Psoas muscle (tissue), 8 donors: ENCODE measurements at places on chromosomes 2 and 18. TPM values are rescaled to one million over a fixed set of nuclear protein-coding genes. Genes with fewer than 3 reads are reported as not detected.

The AGXT gene
- not detected for total RNA-seq

DNA sequence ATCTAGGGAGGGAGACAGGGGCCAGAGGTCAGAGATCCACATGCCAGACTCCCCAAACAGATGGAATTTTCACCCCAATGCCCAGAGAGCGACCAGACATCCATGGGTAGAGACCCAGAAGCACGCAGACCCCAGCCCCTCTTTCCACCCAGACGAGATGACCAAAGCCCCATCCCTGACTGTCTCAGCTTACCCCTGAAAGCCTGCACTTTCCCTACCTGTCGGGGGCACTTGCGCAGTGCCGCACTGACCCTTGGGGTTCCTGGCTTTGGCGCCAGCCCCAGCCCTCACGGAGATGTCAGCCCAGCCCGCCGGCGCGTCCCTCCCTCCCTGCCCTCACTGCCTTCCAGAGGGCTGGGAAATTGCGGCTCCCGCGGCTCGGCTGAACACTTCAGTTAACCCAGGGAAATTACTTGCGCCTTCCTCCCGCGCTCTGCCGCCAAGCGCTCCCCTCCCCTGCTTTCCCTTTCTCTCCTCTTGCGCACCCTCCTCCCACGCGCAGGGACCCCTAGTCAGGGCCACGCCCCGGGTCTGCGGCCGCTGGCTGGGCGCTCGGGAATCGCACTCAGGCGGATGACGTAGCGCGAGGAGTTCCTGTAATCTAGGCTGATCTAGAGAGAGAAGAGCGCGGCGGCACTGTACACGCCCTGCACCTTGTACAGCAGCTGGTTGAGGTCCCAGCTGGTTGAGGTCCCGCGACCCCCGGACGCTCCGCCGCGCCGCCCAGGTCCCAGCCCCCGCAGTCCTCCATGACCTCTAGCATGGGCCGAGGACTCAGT, 12.0 kb downstream of the ALPG start:
- H3K4me3 ChIP-seq, result peak overlapping the region; percentile 50
- H3K27me3 ChIP-seq, result peaks cover 83% of the 10 kb centered on the region
- no peak overlapping the region for H3K27ac ChIP-seq
- DNase-seq, result no peak

The MYL1 gene
- 4,164 TPM for total RNA-seq

The IL1RL2 gene
- 0.43 TPM for total RNA-seq

The TMEM200C gene
- total RNA-seq, result 0.15 TPM

DNA sequence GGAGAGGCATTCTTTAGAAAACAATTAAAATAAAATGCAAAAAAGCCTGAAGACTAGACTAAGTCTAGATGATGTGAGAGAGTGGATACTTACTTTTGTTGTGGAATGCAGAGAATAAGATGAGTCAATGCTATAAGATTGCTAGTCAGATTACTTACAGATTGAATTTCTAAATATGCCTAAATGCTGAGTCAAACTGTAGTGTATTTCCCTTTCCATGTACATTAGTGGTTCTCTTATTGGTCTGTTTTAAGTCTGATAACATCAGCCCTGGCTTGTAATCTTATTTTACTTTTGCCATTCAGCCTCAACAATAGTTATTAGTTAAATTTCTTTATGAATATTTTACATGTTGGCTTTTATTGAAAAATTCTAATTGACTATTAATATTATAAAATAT, 702.7 kb downstream of the SOCS6 start:
- DNase-seq, result no peak
- H3K4me3 ChIP-seq, result no peak overlapping the region
- no peaks in the 10 kb centered on the region for H3K36me3 ChIP-seq
- no peak overlapping the region for H3K27ac ChIP-seq
- no peaks in the 10 kb centered on the region for H3K27me3 ChIP-seq
- no peaks in the 10 kb centered on the region for H3K4me1 ChIP-seq

DNA sequence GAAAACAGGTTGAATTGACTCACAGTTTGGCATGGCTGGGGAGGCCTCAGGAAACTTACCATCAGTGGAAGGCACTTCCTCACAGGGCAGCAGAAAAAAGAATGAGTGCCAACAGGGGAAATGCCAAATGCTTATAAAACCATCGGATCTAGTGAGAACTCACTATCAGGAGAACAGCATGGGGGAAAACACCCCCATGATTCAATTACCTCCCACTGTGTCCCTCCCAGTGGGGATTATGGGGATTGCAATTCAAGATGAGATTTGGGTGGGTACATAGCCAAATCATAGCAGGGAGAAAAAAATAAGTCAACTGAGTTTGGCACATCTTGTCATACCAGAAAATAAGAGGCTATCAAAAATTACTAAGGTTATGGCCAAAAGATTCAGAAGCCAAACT, 96.3 kb downstream of the TRIP12 start:
- no peak overlapping the region for H3K4me3 ChIP-seq
- H3K27me3 ChIP-seq, result no peaks in the 10 kb centered on the region
- no peaks in the 10 kb centered on the region for H3K36me3 ChIP-seq
- DNase-seq, result no peak
- H3K4me1 ChIP-seq, result no peaks in the 10 kb centered on the region

The MAPK4 gene
- total RNA-seq, result 1.4 TPM

GRCh38 chr2:8475349-8476031, 206.4 kb upstream of the ID2 start:
- H3K4me3 ChIP-seq, result no peak overlapping the region
- no peak for DNase-seq
- no peaks in the 10 kb centered on the region for H3K4me1 ChIP-seq
- H3K27me3 ChIP-seq, result no peaks in the 10 kb centered on the region
- no peak overlapping the region for H3K27ac ChIP-seq
- no peaks in the 10 kb centered on the region for H3K36me3 ChIP-seq

The ARHGAP28 gene
- total RNA-seq, result 8.8 TPM

The MC5R gene
- not detected for total RNA-seq

- H3K27ac ChIP-seq, result no peak overlapping the region
- no peaks in the 10 kb centered on the region for H3K36me3 ChIP-seq
- no peaks in the 10 kb centered on the region for H3K27me3 ChIP-seq
- H3K4me1 ChIP-seq, result no peaks in the 10 kb centered on the region
These were observed 158.1 kb downstream of the TANC1 start for GRCh38 chr2:159126432-159127022.

GRCh38 chr2:67312871-67313270, 84.3 kb upstream of the ETAA1 start:
- DNase-seq, result no peak
- H3K4me1 ChIP-seq, result no peaks in the 10 kb centered on the region
- H3K36me3 ChIP-seq, result no peaks in the 10 kb centered on the region
- no peaks in the 10 kb centered on the region for H3K27me3 ChIP-seq
- H3K4me3 ChIP-seq, result no peak overlapping the region
- no peak overlapping the region for H3K27ac ChIP-seq

The LRRC30 gene
- total RNA-seq, result 1.4 TPM

DNA sequence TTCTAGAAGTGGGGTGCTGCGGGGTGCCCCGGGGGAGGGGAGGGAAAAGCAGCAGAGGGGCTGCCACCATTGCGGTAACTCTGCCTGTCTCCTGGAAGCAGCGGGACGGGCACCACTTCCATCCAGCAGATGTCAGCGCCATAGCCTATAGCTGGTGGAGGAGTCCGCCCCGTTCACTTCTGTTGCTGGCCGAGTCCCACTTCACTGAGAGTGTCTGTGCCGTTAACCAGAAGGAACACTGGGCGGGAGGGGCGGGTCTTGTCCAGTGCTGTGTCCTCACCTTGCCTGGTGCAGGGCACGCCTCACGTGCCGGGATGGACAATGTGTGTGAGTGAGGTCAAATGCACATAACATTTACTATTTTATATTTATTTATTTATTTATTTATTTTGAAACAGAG, 19.3 kb upstream of the ODC1 start:
- H3K4me1 ChIP-seq, result no peaks in the 10 kb centered on the region
- no peaks in the 10 kb centered on the region for H3K27me3 ChIP-seq
- DNase-seq, result no peak
- H3K36me3 ChIP-seq, result no peaks in the 10 kb centered on the region

The PFN4 gene
- total RNA-seq, result not detected

DNA sequence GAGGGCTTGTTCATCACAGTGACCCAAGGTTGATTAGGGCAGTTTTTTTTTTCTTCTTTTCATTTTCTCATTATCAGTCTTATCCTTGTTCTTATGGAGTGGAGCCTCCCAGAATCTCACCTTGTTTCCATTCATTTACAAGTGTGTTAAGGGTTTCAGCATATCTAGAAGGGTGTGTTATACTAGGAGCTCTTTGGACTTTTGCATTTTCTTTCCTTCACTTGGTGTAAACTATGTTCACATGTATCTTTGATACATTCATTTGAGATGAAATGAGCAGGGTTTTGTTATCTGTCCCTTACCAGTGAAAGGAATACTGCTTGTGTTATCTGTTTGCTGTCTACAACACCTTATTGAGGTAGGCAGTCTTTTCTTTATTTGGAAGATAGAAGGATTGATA, 96.7 kb downstream of the WDR7 start:
- no peaks in the 10 kb centered on the region for H3K36me3 ChIP-seq
- peaks cover 6% of the 10 kb centered on the region for H3K4me1 ChIP-seq
- DNase-seq, result no peak
- no peak overlapping the region for H3K4me3 ChIP-seq
